ENCODE measurements at places on chromosomes 4 and X. TPM values are rescaled to one million over a fixed set of nuclear protein-coding genes. Genes with fewer than 3 reads are reported as not detected.
A peak's percentile ranks its signal among the peaks of the same experiment; 100 is the strongest.

ERVMER34-1 gene
- total RNA-seq = 3.2 TPM

PLP1 gene
- not detected for total RNA-seq

IL1RAPL1 gene
- total RNA-seq = not detected

CFAP47 gene
- 0.15 TPM for total RNA-seq

CFAP99 gene
- total RNA-seq = not detected

C4orf51 gene
- total RNA-seq = not detected

GASK1B gene
- 83.1 TPM for total RNA-seq

GPM6B gene
- total RNA-seq = 0.75 TPM

UNC5C gene
- total RNA-seq = 0.02 TPM

CYLC1 gene
- total RNA-seq = not detected

DNA sequence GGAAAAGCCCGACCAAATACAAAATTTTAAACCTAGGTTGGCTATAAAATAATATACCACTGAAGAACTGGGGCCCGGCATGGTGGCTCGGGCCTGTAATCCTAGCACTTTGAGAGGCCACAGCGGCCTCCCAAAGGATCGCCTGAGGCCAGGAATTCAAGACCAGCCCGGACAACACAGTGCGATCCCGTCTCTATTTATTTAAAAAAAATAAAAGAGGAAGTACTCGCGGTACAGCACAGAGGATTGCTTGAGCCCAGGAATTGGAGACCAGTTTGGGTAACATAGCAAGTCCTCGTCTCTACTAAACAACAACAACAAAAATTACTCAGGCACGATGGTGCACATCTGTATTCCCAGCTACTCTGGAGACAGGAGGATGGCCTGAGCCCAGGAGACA is 44.8 kb upstream of the CDKN2AIP start:
- DNase-seq = no peak

GRCh38 chr4:54553001-54553400 is 104.8 kb upstream of the KIT start:
- no peak for DNase-seq

GRCh38 chr4:143782521-143782920 is 82.0 kb upstream of the FREM3 start:
- no peak for DNase-seq

DNA sequence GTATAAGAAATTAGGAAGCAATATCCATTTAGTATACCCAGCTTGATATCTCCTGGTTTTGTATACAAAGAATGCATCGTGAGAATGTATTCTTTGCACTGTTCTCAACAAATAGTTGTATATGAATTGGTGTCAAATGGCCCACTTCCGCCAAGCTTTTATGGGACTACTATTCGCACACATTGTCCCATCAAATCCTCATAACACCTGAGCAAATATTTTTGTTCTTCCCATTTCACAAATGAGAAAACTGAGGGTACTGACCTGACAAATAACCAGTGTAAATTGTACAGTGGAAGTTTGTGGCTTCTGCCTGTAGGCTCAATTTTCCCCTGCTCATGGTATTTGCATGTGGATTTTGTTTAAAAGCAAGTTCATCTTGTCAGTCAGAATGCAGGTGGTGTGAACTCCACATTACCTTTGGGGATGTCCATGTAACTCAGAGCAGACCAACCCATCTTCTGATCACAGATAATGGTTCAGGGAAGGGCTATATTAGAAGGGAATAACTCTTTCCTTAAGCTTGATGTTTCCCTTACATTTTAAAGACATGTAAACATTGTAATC is 51.5 kb upstream of the FAM241A start:
- no peak for DNase-seq

GRCh38 chrX:150167482-150168324 is 195.4 kb upstream of the MAMLD1 start:
- no peak for DNase-seq

GRCh38 chrX:153944140-153944799 is at the start of gene RENBP:
RENBP (minus strand) TSS chrX:153944643; CDS start chrX:153944610, 33 bp downstream.
- no peak for DNase-seq

DNA sequence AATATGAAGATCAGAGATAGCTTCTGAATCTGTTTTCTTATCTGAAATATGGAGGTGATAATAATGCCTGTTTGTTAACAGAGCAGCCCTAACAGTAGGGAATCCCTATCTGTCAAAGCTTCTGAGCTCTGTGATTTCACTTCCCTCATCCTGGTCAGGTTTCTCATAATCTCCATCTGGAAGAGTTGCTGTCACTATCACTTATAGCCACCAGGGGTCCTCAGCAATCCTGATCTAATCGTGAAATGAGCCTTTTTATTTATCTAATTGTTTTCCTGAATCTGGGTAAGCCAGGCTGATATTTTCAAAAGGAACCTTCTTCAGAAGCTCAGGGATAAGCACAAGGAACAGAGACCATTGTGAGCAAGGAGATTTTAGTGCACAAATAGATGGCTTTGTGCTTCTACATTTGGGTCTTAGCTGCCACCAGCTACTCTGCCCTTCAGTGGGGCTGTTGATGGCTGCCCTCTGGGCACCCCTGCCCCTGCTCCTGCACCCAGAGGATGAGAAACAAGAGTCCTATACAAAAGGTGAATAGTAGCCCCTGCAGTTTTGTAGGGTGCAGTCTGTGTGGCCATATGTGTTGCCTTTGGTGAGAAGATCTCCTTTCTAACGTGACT is 196.4 kb upstream of the RADX start:
- DNase-seq = peak; percentile 27

DNA sequence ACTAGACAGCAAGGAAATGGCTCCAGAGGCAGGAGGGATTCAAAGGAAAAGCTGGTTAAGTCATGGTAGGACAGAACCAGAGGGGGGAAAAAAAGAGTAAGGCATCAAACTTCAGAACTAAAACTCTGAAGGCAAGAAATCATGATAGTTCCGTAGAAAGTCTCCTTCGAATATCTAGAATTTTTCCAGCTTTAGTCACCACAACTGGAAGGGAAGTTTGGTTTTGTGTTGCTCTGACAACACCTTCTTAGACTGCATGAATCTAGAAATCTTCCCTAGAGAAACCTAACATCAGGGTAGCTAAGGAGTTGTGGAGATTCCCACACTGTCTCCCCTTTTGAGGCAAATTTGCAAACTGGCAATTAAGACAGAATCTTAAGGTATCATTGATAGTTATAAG is 33.7 kb downstream of the AMMECR1 start:
- no peak for DNase-seq

DNA sequence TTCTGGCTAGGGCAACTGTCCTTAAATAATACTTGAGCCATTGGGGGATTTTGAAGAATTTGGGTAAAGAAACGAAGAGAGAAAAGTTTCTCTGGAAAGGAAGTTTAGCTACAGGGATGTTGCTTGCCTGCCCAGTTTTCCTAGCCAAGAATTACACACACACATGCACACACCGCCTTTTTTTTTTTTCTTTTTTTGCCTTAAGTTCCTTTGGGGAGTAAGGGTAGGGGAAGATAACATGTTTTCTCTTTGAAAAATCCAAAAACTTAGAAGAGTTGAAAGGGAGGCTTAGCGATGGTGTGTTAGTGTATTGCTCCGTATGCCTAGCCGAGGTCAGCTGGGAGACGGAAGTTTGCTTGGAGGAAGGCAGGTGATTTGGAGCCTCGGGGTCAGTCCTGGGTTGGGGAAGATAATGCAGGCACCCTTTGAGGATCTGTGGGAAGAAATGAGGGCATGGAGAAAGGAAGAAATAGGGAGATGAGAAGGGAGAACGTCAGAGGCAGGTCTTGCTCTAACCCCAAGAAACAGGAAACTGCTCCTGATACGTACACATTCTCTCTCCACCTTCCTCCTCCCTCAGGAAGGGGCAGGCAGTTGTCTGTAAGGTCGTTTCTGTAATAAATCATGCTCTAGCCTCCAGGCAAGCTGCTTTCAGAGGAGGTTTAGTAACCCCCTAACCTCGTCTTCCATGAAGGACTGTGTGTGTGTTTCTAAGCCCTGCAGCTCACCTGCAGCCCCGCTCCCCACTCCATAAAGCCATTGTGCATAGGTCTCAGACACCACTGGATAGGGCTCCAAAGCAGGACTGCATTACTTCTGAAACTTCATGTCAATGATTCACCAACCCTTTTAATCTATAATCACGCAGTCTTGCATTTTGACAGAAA is 10.5 kb downstream of the KLF3 start:
- DNase-seq = no peak

DNA sequence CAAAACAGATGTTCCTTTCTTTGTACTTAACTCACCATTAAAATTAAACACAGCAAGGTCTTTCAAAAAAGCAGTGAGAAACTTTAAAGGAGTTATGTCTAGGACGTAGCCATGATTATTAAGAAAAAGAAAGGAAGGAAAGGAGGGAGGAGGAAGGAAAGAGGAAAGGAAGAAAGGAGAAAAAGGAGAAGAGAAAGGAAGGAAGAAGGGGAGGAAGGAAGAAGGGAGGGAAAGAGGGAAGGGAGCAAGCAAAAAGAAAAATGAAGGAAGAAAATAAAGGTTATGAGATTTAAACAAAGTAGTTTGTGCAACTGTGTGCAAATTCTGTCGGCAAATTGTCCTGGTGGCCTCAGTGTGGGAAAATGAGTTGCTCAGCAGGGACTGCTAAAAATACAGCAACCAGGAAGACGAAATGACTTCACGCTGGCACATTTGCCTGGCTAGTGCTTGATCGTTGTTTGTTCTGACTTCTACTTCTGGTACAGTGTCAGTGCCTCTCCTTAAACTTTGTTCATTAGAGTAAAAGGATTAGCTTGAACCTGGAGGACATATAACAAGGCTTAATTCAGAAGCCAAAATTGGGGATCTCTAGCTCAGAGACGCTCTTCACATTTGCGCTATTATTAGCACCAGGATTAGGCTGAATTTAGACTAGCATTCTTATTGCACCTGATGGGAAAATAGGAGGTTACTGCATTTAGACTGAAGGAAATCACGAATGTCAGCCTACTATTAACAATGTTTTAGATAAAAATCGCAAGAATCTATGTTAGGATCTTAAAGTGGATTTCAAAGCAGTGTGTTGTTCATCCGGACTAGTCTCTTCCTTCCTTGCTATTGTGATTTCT is 81.2 kb downstream of the DCK start:
- no peak for DNase-seq

- no peak for DNase-seq
These were observed 67.4 kb upstream of the CITED1 start for GRCh38 chrX:72373136-72373535.

DNA sequence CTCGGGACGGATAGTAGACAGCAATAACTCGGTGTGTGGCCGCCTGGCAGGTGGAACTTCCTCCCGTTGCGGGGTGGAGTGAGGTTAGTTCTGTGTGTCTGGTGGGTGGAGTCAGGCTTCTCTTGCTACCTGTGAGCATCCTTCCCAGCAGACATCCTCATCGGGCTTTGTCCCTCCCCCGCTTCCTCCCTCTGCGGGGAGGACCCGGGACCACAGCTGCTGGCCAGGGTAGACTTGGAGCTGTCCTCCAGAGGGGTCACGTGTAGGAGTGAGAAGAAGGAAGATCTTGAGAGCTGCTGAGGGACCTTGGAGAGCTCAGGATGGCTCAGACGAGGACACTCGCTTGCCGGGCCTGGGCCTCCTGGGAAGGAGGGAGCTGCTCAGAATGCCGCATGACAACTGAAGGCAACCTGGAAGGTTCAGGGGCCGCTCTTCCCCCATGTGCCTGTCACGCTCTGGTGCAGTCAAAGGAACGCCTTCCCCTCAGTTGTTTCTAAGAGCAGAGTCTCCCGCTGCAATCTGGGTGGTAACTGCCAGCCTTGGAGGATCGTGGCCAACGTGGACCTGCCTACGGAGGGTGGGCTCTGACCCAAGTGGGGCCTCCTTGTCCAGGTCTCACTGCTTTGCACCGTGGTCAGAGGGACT is 5.7 kb upstream of the MSANTD1 start:
- no peak for DNase-seq

DNA sequence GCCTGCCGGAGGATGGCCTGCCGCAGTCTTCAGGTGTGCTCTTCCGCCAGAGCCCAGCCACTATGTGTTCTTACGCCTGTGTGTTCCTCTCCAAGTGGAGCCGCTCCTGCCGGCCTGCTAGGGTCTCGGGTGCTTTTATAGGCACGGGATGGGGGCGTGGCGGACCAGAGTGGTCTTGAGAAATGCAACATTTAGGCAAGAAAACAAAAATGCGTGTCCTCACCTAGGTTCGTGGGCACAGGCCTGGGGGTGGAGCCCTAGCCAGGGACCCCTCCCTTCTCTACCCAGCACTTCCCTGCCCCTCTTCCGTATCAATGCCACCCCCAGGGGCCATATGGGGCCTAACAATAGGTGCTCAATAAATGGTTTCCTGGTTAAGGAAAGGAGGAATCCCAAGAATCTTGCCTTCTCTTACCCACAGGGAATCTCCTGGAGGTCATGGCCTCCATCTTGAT is 34.4 kb upstream of the LRBA start:
- no peak for DNase-seq

DNA sequence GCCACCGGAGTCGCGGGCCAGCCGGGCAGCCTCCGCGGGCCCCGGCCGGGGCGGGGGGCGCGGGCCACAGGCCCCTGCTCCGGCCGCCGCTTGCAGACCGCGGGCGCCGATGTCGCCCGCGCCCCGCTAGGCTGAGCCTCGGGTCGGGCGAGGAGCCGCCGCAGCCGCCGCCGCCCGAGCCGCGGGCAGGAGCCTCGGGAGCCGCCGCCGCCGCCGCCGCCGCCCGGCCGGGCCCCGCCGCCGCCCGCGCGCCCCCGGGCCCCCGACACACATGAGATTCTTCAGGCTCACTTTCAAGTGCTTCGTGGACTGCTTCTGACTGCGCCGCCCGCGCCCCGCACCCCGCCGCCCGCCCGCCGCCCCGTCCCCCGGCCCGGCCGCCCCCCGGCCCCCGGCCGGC is 345 bp downstream of the SLC6A8 start:
- DNase-seq = no peak

DNA sequence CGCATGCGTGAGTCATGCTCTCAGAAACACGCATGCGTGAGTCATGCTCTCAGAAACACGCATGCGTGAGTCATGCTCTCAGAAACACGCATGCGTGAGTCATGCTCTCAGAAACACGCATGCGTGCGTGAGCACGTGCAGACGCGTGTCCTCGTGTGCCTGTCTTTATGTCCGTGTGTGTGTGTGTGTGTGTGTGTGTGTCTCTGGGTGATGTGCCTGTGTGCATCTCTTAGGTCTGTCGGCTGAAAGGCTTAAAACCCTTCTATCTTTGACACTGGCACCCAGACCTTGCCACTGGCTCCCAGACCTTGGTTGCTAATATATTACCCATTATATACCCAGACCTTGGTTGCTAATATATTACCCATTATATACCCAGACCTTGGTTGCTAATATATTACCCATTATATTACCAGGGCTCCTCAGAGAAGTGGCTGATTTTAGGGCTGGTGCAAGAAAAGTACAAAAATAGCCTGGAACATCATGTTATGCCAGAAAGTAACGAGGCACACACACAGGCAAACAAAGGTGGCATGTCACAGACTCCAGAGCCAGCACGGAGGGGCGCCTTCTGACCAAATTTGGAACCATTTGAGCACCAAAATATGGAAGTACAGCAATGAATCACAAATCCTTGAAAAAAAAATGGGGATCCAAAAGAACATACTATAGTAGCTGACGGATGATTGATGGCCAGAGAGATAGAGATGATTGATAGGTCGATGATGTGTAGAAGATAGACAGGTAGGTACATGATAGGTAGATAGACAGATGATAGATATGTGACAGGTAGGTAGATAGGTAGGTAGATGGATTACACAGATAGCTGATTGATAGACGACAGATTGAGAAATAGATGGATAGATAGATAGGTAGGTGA is 19.2 kb upstream of the ADRA2C start:
- no peak for DNase-seq
